ENCODE measurements at places on chromosomes 12 and 14. TPM values are rescaled to one million over a fixed set of nuclear protein-coding genes. Genes with fewer than 3 reads are reported as not detected.
A peak's percentile ranks its signal among the peaks of the same experiment; 100 is the strongest.

GRCh38 chr12:124490584-124491305, 76.7 kb downstream of the NCOR2 start:
- DNase-seq = no peak

GRCh38 chr14:44041700-44042099, 465.4 kb downstream of the FSCB start:
- DNase-seq = no peak

GRCh38 chr14:97916100-97916499, 1118.9 kb downstream of the VRK1 start:
- no peak for DNase-seq

DNA sequence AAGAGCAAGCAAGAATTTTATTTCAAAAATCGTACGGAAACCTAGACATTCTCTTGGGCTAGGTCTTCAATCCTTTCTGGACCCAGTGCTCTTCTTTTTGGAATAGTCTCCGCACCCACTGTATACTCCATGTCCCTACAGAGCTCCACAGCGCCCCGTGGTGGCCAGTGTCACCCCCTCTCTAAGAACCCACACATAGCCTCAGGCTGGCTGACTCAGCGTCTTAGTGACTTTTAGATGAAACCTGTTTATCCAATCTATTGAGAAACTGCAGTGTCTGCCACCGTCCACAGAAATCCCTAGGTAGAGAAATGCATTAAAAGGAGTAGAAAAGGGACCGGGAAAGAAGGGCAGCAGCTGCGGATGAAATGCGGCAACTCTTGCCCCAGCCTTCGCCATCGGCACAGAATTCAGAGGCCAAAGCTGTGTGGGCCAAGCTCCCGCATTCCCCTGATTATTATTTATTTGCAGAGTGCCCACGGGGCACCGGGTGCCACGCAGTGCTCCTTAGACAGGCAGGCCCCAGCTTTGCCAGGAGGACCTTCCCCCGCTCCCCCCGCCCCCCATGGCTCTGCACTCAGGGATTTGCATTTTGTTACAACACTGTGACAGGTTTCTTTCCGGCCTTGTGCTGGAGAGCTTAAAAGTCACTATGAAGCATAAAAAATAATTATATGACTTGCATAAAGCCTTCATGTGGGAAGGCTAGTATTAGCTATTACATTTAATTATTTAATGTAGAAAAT, 170.1 kb upstream of the FKBP4 start:
- DNase-seq = peak; percentile 68

DNA sequence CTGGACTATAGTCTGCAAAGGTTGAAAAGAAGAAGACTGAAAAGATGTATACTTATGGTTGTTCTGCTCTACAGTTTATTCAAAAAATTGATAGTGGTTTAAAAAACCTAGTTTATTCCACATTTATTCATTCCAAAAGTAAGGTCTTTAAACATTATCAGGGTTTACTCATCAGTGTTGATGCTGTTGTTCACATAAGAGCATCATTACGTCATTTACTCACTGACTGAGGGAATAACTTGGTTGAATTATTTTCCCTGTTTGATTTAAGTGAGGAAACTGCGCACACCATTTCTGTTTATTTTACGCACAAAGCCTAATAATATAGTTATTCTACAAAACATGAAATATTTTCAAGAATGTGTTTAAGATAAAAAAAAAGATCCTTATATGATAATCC, 303.1 kb upstream of the PRKD1 start:
- DNase-seq = no peak

DNA sequence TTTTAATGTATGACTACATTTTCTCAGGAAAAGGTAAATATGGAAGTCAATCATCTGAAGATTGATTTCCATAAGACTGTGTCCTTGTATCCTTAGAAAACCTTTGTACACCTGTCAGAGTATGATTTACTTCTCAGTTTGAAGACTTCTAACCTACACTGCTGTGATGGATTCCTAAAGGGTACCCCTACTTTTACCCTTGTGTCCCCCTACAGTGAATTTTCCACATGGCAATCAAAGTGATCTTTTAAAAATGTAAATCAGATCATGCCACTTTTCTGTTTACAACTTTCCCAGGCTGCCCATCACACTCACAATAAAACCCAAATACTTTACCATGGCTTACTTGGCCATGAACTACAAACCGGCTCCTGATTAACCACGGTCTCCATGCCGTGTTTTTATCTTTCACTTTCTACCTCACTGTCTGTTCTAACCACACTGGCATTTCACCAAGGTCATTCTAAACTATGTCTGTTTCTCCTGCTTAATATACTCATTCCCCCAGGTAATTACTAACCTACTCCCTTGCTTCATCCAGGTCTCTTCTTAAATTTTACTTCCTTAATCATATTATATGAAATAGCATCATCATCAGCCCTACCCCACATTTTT, 8.1 kb downstream of the DNAI7 start:
- no peak for DNase-seq

GRCh38 chr12:66932126-66932525, 253.2 kb upstream of the GRIP1 start:
- DNase-seq = no peak

- DNase-seq = no peak
These were observed 118.8 kb upstream of the DIO3 start for GRCh38 chr14:101442451-101442850.

DNA sequence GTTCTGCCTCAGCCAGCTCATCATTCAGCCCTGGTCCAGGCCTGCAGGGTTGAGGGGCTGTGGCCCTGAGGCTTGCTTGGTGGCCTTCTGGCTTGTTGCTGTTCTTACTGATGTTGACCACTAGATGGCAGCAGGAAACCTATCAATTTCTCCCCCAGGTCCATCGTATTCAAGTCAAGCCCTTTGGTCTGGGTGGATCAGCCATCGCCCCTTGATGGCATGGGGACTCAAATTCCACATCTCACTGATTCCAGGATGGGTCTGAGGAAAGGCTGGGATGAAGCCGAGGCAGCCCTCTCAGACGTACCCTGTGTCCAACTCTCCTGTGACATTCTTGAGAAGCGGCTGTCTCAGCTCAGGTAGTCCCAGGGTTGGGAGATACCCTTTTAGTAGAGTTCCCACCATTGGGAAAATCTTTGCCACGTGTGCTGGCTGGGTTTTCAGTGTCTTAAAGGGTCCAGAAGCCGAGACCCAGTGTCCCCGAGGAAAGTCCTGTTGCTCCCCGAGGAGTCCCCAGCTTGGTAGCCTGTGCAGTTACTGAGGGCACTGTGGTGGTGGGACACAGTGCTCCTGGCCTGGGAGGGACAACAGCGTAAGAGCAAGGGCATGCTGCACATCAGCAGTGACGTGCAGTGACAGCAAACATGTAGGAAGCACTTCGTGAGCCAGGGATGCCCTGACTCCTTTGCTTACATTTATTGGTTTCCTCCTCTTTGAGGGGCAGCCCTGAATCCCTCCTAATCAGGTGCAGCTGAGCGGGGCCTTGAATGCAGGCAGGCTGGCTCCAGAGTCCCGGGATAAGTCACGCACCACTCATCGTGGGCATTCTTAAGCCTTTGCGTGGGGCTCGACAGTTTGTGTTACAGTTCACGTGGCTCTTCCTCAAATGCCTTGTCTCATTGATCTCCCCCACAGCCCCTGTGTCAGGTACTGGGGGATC, 58.6 kb downstream of the TSPAN9 start:
- peak; percentile 90 for DNase-seq

DNA sequence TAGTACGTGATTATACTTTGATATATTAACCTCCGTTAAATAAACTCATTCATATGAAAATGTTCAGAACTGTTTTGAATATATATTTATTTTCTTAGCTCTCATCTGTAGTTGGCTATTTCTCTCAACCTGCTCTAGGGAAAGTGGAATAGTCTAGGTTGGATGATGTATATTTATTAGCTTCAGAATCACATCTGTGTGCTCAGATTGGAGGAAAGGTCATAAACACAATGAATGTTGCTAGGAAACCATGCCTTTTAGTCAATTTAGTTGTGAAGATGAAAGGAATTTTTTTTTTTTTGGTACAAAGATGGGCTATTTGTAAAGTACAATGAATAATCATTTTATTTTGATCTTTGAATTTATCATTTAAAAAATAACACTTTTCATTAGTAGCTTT, 439.1 kb downstream of the FOXG1 start:
- DNase-seq = no peak

GRCh38 chr12:51721282-51721940, 127.1 kb downstream of the FIGNL2 start:
- DNase-seq = peak; percentile 67

DNA sequence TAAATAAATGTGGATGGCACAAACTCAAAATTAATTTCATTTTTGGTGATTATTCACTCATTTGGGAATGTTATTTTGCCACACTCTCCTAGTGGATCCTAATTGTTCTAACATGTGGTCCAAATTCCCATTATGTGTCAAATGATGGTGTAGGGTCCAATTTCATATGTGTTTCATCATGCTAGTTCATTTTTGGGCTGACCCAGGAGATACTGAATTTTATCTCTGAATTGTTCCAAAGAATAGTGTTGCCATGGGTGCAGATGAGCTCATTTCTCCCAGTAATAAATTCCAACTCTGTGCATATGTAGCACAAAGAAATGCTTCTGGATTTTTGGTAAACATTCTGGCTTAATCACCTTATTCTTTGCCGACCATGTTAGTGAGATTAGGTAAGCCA, 23.5 kb upstream of the SEL1L start:
- DNase-seq = no peak

DNA sequence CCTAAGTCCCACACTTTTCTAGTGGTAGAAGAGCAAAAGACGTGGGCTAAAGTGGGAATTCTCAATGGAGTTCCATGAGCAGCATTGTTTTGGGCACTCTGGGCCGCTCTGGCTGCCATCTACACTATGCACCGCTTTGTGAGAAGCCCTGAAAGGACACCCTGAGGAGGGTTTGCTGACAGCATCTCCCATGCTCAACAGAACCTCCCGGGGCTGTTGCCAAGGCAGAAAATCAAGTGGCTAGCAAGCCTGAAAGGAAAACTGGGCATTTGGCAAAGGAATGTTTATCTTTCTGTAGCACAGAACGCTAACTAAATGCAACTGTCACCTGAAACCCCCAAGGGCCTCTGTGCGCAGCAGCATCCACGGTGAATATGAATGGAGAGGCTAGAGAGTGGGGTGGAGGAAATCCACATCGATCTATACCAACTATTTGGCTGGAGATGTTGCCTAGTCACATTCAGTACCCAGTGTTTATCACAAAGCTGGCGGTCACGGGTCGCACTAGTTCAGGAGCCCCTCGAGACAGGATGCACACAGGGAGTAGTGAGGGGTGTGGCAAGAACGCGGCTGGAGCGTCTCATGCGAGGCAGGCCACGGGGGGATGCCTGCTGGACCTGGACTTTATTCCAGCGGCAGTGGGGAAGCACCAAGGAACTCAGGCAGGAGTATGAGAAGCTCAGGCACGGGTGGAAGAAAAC, 14.2 kb downstream of the APPL2 start:
- DNase-seq = peak; percentile 42

- DNase-seq = no peak
These were observed 4.7 kb upstream of the PPP1R1A start for GRCh38 chr12:54593135-54593534.

- no peak for DNase-seq
These were observed 8.1 kb downstream of the GAPDH start for GRCh38 chr12:6542209-6543009.

- no peak for DNase-seq
These were observed 777.9 kb upstream of the TMEM132C start for GRCh38 chr12:127489061-127489460.

GRCh38 chr12:27305673-27306456, 26.8 kb upstream of the BMAL2 start:
- peak; percentile 57 for DNase-seq

GRCh38 chr14:90300611-90301047, 31.1 kb downstream of the NRDE2 start:
- no peak for DNase-seq

- DNase-seq = no peak
These were observed 46.0 kb upstream of the OR5AU1 start for GRCh38 chr14:21201732-21202462.

DNA sequence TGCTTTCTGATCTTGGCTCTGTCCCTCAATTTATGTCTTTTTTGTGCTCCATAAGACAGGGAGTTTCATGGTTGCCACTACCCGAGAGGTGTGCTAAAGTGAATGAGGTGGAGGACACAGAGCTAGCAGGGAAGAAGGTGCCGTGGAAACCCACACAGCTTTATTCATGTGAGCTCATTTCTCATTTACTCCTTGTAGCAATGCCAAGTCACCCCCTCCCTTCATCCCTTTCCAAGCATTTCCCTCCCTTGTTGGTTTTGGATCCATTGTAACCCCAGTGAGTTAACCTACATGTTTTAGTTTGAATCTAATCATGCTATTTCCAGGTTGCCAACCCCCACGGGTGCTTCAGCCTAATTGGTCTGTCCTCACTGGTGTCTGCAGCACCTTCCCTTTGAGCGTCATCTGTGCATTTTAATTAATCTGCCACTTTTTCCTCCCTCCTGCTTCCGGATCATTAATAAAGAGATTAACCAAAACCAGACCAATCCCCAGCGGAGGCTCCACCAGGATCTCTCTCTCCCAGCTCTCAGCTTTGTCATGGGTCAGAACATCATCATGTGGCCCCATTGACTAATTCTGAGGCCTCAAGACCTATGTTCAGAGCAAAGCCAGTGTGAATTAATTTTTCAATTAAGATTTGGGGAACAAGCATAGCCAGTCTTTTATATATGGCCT, 56.2 kb downstream of the NTF3 start:
- DNase-seq = peak; percentile 65

DNA sequence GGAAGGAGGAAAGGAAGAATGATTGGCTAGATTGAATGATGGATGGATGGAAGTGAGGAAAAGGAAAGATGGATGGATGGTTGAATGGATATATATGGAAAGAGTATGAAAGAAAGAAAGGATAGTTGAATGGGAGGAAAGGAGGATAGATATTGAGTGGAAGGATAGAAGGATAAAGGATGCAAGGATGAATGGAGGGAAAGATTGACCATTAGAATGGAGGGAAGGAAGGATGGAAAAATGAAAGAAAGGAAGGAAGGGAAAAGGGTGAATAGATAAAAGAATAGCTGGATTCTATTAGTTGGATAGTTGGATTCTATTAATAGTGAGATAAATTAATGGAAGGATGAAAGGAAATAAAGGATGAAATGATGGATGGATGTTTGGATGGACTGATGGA, 105.9 kb downstream of the CALM1 start:
- no peak for DNase-seq

GRCh38 chr12:99596762-99597161, 50.8 kb upstream of the GARIN6 start:
- no peak for DNase-seq

- no peak for DNase-seq
These were observed 610.6 kb upstream of the TBX3 start for GRCh38 chr12:115294453-115295133.

- no peak for DNase-seq
These were observed 35.3 kb downstream of the CD9 start for GRCh38 chr12:6235499-6235898.

GRCh38 chr12:28974883-28975282, 174.2 kb upstream of the FAR2 start:
- no peak for DNase-seq

The PLXNC1 gene
- total RNA-seq = 53.3 TPM

The RAN gene
- 559 TPM for total RNA-seq

The KCNC2 gene
- 3.2 TPM for total RNA-seq

The DPY19L2 gene
- total RNA-seq = 23.7 TPM

The GNB3 gene
- total RNA-seq = 2.5 TPM

The KRT85 gene
- not detected for total RNA-seq

The EML5 gene
- 7.9 TPM for total RNA-seq

The PTPRQ gene
- total RNA-seq = 1.3 TPM

The HIP1R gene
- 43.0 TPM for total RNA-seq
